ENCODE measurements at places on chromosomes 16 and 17.

GRCh38 chr17:49106321-49107210, 26.0 kb upstream of the B4GALNT2 start:
- no peak for DNase-seq

- no peak for DNase-seq
Observed at GRCh38 chr17:35537601-35538141, at the start of gene SLFN12L. TSS of gene SLFN12L (minus strand) at chr17:35537678. CDS start at chr17:35522364, 15,314 bp downstream.

DNA sequence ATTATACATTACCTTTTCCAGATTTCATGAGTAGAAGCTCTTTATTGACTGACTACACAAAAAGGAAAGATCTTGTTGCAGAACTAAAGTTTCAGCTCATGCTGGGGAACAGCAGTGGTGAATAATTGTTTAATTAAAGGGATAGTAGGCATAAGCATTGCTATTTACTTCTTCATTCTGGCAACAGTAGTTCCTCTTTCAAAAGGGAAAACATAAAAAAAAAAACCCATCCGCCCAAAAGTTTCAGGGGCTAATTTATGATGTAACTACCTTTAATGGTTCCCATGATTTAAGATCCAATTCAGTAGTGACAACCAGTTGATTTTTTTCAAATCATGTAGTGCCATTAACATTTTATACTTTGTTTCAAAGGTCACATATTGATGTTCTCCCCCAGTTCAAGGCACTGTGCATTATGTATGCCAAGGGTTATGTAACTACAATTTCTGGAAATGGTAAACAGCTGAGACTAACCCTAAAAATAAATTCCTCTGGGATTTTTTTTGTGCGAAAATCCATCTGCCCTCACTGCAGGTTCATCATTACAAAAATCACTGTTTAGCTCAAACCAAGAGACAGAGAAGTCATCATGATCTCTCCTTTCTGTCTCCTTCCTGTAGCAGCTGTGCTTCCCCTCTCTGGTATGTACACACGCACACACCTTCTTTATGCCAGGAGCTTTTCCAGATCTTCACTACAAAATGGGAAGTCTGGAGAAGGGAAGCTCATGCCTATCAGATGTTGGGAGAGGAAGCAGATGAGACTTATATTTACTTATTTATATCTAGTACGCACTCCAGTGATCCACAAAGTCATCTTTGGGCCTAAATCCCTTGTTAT, 2.2 kb upstream of the PHLPP2 start:
- DNase-seq, result no peak

DNA sequence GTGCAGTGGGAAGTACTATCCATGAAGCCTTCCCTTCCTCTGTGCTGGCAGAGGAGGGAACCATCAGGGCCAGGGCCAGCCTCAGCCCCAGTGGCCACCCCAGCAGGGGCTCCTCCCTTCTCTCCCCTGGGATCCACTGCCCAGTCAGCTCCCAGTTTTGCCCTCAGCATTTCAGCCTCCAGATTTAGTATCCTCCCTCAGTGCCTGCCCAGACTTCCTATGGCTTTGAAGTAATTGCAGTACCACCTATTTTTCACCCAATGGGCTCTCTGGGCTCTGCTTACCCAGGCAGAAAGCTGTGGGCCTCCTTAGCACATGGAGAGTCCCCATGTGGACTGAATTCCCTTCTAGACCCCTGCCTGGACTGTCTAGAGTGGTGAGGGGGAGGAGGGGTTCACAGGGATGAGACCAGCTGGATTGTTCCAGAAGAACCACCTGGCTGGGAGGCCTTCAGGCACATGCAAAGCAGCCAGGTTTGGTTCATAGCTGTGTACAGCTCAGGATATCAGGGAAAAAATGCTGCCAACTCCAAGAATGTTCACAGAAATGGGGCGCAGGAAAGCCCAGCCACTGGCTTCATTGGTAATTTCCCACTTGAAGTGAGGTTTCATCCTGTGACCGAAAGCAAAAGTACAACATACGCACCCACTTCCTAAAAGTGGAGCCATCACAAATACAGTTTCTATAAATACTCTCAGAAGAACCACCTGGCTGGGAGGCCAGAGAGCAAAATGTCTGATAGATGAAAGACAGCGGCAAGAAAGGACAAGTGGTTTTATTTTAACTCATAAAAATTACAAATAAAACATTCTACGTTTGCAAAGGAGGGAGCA, 15.2 kb upstream of the HERPUD1 start:
- no peak for DNase-seq

- DNase-seq, result no peak
Observed at GRCh38 chr17:37650419-37651003, 7.3 kb upstream of the DDX52 start.

- DNase-seq, result no peak
Observed at GRCh38 chr16:31421587-31421986, 6.6 kb downstream of the COX6A2 start.
